T-helper 22 cell (primary cell): ENCODE measurements at places on chromosomes 16 and 17.

- no peak for DNase-seq
Measured at GRCh38 chr16:80946481-80946880, 60.2 kb downstream of the CMC2 start.

GRCh38 chr16:3282103-3282729 lies 1.1 kb upstream of the ZNF263 start:
- no peak for DNase-seq

GRCh38 chr17:43853546-43853945 lies 6.6 kb downstream of the CD300LG start:
- DNase-seq: no peak

- peak; percentile 43 for DNase-seq
Measured at GRCh38 chr16:11254913-11255736, 879 bp downstream of the SOCS1 start.

DNA sequence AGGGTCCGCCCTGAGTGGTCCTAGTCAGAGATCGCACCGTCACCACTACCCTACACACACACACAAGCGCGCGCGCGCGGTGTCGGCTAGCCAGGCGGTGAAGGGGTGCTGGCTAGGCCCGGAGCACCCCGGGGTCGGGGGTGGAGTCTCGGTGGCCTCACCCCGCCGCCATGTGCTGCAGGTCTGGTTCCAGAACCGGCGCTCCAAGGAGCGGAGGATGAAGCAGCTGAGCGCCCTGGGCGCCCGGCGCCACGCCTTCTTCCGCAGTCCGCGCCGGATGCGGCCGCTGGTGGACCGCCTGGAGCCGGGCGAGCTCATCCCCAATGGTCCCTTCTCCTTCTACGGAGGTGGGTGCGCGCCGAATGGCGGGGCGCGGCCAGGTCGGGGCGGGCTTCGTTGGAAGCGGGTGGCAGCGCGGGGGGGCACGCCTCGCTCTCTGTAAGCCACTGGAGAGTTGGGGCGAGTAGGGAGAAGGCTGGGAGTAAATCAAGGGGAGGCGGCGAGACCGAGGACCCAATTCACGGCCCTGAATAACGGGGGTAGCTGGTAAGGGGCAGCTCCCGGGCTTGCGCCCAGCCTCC lies 4.8 kb downstream of the LHX1 start:
- DNase-seq: no peak

- no peak for DNase-seq
Measured at GRCh38 chr17:72254808-72255449, 134.1 kb downstream of the SOX9 start.

DNA sequence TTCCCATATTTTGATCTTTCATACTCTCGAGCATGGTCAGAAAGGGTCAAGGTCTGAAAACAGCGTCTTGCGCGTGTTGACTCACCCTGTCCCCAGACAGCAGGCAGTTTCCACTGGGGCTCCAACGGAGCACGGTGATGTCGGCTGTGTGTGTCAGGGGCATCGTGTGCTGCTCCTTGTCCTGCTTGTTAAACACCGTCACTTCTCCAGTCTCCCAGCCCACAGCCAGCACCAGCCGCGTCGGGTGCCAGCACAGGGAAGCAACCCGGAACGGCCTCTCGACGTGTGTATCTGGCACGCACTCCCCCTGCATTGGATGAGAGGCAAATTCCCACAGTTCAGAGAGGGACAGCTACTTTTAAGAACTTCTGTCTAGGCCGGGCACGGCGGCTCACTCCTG lies 9.6 kb downstream of the IFT140 start:
- no peak for DNase-seq
